Activated naive CD8-positive, alpha-beta T cell treated with anti-CD3 and anti-CD28 coated beads, Interleukin-2, amount 50 U/mL, for 24 hours (primary cell): ENCODE measurements at places on chromosomes 2 and 18.

- DNase-seq, result no peak
Measured at GRCh38 chr18:48371854-48372602, 37.2 kb downstream of the ZBTB7C start.

- DNase-seq, result no peak
Measured at GRCh38 chr2:65434592-65435241, 2.3 kb upstream of the SPRED2 start.

- no peak for DNase-seq
Measured at GRCh38 chr2:60354713-60355112, 198.7 kb downstream of the BCL11A start.

DNA sequence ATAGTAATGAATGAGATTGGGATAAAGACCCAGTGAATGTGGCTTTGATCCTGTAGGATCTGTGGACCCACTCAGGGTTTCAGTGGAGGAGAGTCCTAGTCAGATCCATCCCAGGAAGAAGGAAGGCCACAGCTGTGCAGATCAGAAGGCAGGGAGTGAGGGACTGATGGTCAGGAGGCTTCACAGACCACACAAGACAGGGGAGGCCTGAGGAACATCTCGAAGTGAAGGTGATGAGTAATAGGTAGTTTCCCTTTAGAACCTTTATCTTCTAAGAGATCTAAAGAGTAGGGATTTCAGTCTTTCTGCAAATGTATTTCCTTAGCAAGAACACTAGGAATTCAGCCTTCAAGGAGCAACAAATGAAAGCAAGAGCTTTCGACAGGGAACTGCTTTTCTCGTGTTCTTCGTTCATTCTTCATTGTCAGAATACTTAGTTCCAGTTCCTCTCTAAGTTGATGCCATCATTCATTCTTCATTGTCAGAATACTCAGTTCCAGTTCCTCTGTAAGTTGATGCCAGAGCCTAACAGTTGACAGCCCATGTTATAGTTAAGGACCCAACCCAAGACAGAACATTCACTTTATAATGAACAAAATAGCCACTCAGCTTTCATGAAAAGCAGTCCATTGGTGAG is 150.2 kb upstream of the EPAS1 start:
- no peak for DNase-seq

DNA sequence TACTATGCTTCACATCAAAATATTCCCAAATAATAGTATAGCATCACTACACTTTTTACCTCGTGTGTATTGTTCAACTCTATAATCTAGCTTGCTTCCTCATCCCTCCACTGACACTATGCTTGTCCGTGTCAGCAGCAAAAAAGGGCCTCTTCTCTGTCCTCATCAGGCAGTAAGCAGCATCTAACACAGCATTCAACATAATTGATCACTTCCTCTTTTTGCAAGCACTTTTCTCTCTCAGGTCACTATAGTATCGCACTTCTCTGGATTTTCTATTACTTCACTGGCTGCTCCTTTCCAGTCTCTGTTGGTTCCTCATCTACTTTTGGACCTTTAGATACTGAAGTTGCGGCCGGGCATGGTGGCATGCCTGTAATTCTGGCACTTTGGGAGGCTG is 64.9 kb upstream of the ZSWIM2 start:
- DNase-seq, result no peak

- no peak for DNase-seq
Measured at GRCh38 chr2:23005469-23005868, 379.5 kb upstream of the KLHL29 start.

DNA sequence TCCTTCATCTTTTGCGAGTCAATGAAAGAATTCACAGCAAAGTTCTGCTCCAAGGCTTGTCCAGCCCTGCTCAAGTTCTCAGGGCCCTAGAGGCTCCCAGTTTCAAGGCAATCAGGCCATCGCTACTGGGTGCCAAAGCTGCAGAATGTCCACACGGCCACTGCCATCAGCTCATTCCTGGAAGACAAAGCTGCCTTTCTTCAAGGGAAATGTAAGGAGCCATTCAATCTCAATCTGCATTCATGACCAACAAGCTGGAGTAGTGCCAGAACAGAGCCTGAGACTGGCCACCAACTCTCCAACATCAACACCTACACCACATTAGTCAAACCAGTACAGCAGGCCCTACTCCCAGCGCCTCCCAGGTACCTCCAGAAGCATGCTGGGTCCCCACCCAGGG is 202.2 kb downstream of the TCF4 start:
- no peak for DNase-seq

DNA sequence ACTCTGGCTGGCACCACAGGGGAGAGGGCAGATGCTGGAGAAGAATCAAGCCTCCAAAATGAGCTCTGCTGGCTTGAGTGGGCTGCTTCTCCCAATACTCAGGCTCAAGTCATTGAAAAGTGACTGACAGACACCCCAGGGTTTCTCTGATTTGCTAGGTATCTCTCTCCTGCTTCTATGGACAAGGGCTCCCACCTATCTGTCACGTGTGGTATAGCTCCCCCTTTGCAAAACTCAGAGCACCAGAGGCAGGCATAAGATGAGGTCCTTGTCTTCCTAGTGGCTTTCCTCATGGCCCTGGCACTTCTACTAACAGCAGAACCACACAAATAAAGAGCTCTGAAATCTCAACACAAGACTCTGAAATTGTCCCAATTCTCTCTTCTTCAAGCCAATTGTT is 105.2 kb downstream of the GALNT14 start:
- no peak for DNase-seq

DNA sequence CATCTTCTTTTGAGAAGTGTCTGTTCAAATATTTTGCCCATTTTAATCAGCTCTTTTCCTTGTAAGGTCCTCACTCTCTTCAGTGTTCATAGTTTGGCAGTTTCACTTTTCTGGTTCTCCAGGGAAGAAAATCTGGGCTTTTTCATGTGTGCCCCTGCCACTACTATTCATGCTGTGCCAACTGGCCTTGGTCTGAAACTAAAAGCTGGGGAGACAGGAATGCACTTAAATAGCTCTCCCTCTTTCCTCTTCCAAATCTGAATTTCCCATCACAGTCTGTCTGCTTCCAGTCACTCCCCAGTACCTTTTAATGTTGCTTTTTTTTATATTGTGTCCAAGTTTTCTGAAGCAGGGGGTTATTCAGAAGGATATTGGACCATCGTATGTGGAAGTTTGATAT is 574.3 kb upstream of the POU3F3 start:
- DNase-seq, result no peak

- DNase-seq, result no peak
Measured at GRCh38 chr2:67835266-67835665, 227.5 kb downstream of the C1D start.
